Stimulated activated CD4-positive, alpha-beta T cell treated with anti-CD3 and anti-CD28 coated beads, Interleukin-2, amount 100 ng/mL, for 4 hours (primary cell): ENCODE measurements at places on chromosomes 3 and 15.

- DNase-seq = no peak
These were observed 7.3 kb downstream of the ESYT3 start for GRCh38 chr3:138441742-138442141.

- no peak for DNase-seq
These were observed 17.2 kb upstream of the TIMP4 start for GRCh38 chr3:12175844-12176453.

DNA sequence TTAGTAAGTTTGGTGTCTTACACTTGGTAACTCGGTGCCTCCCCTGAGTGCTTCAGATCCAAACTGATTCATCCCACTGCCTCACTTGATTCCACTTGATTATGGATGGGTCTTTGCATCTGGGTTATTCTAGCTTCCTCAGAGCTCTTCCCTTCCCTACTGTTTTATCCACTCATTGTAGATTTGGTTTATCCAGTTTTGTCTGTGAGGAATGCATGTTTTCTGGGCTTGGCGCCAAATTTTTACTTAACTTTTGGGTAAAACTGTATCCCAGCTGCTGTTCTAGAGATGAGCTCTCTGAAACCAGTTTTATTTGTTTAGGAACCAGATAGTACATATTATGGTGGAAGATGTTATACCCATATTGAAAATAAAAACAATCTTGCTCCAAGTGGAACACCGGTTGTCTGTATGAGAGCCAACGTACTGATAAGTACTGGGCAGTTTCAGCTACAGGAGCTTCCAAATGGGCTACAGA lies 20.9 kb downstream of the RAD54L2 start:
- DNase-seq = no peak

GRCh38 chr3:14147066-14147435 lies 22.2 kb downstream of the TMEM43 start:
- DNase-seq = no peak

- no peak for DNase-seq
These were observed 854.1 kb downstream of the ROBO1 start for GRCh38 chr3:78913711-78914110.

DNA sequence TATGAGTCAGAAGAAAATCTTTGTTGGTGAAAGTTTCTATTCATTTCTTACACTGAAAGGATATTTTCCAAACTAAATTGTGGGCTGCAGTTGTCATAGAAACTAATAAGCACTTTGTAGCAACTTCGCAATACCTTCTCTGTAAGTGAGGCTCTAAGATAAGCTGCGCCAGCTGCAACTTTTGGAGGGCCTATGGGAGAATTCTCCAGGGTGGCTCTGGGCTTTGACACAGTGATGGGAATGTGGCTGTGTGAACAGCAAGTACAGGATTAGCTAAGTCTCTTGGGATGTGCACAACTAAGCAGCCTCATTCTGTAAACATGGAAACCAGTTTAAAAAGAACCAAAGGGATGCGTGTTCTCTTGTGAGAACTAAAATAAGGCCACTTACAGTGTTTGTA lies 124.6 kb upstream of the SGO1 start:
- DNase-seq = no peak
